ENCODE measurements at places on chromosomes 1 and 21.

DNA sequence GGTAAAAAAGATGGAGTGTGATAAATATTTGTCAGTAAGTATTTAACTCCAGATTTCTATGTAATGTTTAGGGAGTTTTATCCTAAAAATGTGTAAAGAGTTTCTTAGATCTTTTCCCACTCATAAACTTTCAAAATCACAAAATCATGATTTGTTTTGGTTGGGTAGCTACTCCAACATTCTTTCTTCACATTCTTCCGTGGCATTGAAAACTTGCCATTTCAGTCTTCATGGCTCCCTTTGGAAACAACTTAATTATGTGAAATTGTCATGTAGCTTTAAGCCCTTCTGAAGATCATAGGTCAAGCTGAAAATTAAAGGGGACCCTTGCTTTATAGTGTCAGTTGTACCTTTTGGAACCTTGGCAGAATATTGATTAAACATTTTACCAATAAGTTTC, 73.2 kb downstream of the ADGRL2 start:
- DNase-seq, result no peak

DNA sequence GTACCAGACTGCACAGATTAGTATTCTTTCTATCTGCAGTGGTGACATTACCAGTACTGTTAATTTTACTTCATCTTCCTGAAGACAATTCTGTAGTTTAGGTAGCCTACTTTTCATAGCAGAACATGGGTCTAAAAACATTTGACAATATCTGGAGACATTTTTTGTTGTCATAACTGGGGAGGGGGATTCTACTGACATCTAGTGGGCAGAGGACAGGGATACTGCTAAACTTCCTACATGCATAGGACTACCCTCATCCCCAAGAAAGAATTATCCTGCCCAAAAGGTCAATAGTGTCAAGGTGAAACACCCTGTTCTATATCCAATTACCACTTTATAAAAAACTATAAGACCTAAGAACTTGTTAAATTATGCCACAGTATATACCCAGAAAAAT, 3.4 kb upstream of the ARHGAP29 start:
- peak; percentile 42 for DNase-seq

GRCh38 chr1:228347181-228347580, 59.5 kb downstream of the TRIM11 start:
- DNase-seq, result no peak

- DNase-seq, result peak; percentile 36
These were observed 880 bp downstream of the PRPF38B start for GRCh38 chr1:108692724-108693655.

- DNase-seq, result peak; percentile 93
These were observed 880 bp downstream of the ALPL start for GRCh38 chr1:21510113-21510493.

DNA sequence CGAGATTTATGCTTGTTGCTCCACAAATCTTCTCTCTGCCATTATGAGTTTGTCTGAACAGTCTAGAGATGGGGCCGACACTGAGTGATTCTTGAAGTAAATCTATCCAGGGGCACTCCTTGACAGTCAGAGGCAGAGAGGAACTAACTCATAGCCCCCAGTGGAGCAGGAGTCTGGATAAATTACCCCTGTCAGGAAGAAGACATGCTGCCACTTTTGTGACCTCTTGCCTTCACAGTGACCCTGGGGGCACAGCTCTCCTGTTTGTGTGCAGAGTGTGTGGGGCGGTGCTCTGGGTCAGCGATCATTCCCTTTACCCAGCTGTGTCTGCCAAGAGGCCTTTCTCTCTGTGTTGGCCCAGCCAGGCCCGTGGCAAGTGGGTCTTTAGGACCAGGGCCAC, 29.5 kb downstream of the PEX14 start:
- DNase-seq, result no peak

DNA sequence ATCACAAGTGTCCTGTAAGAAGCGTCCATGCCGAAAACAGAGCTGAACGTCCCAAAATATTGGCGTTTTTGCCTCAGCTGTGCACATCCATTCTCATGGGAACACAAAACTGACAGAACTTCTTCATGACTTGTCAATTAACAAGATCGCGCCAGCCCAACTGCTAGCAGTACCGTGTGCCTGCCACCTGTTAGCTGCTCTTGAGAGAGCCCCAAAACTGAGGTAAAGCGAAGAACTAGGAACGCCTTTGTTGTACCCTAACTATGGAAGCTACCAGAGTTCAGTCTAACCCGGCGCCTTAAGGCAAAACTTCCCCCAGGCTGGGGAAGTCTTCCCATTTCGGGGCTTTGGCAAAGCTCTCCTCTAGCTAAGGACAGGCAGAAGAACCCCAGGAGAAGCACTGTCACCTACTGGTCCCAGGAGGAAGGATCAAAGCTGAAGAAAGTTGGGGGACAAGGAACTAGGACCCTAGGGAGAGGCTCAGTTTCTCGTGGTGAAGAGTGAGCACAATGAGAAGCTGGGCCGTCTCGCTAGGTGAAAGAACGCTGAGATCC, 719 bp downstream of the EYA3 start:
- DNase-seq, result peak; percentile 63

GRCh38 chr21:44925378-44925755, 4.7 kb upstream of the ITGB2 start:
- no peak for DNase-seq

- no peak for DNase-seq
These were observed 21.3 kb upstream of the LRRC8D start for GRCh38 chr1:89799495-89799894.

- no peak for DNase-seq
These were observed 560.5 kb upstream of the NR5A2 start for GRCh38 chr1:199466961-199467360.

GRCh38 chr1:61699911-61700851, 24.8 kb downstream of the TM2D1 start:
- DNase-seq, result no peak

- peak; percentile 52 for DNase-seq
These were observed 49.4 kb upstream of the PARP1 start for GRCh38 chr1:226457307-226457712.

- DNase-seq, result no peak
These were observed 30.8 kb downstream of the CAPZB start for GRCh38 chr1:19454265-19455146.

DNA sequence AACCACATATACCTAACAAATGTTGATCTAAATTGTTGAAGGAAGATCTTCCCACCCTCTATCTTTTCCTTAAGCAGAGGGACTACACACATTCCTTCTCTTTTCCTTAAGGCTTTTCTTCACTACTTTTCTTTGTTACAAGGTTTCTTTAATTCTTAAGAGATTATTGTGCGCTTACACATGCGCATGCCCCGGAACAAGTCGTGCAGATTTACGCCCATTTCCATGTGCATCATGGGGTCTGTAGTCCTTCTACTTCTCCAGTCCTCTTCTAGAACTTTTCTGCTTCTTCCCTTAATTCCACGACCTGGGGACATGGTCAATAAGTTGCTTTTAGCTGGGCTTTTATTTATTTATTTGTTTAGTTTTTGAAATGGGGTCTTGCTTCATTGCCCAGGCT, 1.7 kb upstream of the CHRNB2 start:
- DNase-seq, result no peak

DNA sequence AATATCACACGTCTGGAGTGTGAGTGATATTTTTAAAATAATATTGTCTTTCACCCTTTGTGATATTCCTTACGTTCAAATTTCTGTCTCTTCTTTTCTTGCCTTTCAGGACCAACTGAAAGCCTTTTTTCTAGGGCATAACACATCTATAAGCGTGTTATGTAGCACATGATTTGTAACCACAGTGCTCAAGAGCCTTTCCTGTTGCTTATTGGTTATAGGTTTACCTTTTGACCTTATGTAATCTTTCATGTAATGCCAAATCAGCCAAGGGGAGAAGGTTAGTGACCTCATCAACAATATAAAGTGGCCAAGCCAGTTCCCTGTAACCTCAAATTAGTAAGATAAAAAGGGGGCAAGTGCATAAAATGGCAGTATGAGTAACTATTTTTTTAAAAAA, 480.2 kb downstream of the AMY1C start:
- DNase-seq, result no peak

DNA sequence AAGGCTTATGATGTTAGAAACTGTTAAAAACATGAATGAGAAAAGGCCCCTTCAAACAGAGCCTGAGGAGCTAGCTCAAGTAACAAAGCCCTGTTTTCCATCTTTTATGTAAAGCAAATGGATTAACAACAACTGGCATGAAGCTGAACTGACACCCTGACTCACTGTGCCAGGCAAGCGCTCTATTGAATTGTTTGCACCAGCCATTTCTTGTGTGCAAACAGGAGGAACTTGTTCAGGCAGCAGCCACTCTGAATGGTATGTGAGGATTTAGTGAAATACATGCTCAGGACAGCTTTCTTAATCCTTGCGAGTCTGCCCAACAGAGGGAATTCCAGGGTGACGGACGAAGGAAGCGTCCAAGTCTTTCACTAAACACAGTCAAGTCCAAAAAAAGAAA, 291.1 kb upstream of the ADGRL2 start:
- peak; percentile 76 for DNase-seq

- DNase-seq, result no peak
These were observed 106.8 kb downstream of the AK5 start for GRCh38 chr1:77388661-77389060.

- DNase-seq, result no peak
These were observed 242.4 kb upstream of the GREM2 start for GRCh38 chr1:240854367-240854766.

DNA sequence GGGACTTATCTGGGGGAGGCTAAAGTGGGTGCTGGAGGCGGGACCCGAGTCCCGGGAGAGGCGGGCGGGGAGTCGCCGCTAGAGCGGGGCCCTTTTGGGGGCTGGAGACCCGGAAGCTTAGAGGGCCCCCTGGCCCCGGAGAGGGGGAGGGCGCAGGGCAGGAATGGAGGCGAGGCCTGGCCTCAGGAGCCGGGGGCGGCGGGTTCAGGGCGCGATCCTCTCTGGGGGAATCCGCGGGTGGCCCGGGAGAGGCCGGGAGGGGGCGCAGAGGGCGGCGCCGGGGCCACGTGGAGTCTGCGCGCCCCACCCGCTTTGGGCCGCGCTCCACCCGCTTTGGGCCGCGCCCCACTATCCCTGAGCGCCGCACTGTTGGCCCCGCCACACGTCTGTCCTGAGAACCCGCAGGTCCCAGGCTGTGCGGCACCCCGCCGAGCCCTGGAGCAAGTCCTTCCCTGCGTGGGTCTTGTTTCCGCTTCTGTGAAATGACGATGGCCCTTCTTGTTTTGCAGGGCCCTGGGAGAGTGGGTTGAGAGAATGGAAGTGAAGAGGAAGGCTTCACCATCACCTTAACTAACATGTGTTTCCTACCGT, 84.4 kb downstream of the NKAIN1 start:
- DNase-seq, result peak; percentile 88

- no peak for DNase-seq
These were observed 6.8 kb downstream of the COL18A1 start for GRCh38 chr21:45411810-45412206.

DNA sequence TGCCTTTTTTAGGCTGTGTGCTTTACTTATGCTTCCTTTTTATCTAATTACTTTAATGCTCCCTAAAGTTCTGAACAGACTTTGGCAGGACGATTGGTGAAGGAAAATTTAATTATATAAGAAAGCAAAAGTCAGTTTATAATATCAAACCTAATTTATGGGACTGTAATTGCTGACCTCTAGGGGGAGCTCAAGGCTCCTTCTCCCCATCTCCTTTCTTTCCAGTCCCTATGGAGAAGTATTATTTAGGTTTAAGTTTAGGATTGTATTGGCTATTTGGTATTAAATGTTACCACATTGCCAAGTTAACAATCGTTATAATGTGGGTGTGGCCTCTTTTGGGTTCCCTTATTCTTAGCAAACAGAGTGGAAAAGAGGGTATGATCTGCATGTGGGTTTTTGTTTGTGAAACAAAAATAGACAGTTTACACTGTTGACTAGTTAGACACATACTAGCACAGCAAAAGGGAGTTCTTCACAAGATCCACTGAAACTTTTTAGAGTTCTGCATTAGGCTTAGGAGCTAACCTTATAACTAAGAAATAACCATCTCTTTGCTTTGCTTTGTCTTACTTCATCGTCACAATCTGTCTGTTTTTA, 48.2 kb upstream of the TNFSF4 start:
- DNase-seq, result peak; percentile 45

- DNase-seq, result no peak
These were observed 5.4 kb upstream of the LAMC2 start for GRCh38 chr1:183180634-183181056.

DNA sequence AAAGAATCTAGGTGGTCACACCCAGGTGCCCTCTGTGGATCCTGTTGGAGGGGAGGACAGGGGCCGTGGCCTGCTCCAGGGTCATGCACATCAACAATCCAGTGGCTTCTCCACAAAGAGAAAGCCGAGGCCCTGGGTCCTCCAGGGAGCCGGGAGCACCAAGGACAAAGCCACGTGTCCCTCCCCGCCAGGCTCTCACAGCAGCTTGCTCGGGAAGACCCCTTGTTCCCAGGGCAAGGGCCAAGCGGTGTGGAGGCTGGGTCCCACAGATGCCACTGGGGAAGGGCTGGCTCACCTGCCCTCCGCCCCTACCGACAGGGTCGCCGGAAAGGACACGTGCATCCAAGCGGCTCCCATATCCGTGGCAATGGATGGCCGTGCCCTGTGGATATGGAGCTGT, 192.9 kb upstream of the VAMP3 start:
- no peak for DNase-seq

DNA sequence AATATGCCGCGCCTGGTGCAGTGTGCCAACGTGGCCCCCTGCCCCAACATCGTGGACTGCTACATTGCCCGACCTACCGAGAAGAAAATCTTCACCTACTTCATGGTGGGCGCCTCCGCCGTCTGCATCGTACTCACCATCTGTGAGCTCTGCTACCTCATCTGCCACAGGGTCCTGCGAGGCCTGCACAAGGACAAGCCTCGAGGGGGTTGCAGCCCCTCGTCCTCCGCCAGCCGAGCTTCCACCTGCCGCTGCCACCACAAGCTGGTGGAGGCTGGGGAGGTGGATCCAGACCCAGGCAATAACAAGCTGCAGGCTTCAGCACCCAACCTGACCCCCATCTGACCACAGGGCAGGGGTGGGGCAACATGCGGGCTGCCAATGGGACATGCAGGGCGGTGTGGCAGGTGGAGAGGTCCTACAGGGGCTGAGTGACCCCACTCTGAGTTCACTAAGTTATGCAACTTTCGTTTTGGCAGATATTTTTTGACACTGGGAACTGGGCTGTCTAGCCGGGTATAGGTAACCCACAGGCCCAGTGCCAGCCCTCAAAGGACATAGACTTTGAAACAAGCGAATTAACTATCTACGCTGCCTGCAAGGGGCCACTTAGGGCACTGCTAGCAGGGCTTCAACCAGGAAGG, 4.3 kb downstream of the GJB3 start:
- DNase-seq, result no peak

DNA sequence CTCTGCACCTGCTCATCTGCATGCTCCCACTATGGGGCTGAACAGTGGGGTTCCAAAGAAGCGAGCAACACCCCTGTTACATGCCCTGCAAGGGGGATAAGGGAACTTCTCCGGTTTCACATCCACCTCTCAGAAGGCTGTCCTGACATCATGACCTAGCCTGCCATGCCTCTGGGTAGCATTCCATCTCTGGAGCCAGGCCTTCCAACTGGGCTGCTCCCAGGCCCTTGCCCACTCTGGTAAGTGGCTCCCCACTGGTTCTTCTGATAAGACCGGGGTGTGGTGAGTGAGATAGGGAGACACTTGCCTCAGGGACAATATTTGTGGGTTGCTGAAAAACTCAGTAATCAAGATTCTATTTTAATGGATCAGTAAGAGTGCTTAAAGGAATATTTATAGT, 57.8 kb downstream of the KCNJ15 start:
- no peak for DNase-seq

- DNase-seq, result no peak
These were observed 7.2 kb upstream of the PDE9A start for GRCh38 chr21:42646076-42646825.

- no peak for DNase-seq
These were observed 69.1 kb downstream of the BCAR3 start for GRCh38 chr1:93612510-93612909.

- DNase-seq, result no peak
These were observed 3.0 kb upstream of the RIT1 start for GRCh38 chr1:155913969-155914757.

Measured in neural progenitor cell (in vitro differentiated cells).